Adipose tissue (tissue), 3 donors: ENCODE measurements at places on chromosomes 12 and 14. TPM values are rescaled to one million over a fixed set of nuclear protein-coding genes. Genes with fewer than 3 reads are reported as not detected.

The KRT75 gene
- 0.11 TPM for polyA plus RNA-seq

The RDH12 gene
- polyA plus RNA-seq: 1.3 TPM

The NGB gene
- polyA plus RNA-seq: 0.14 TPM

The BDKRB1 gene
- polyA plus RNA-seq: 18.1 TPM

The ST8SIA1 gene
- polyA plus RNA-seq: 0.10 TPM

The LTBR gene
- 132 TPM for polyA plus RNA-seq

The HOXC9 gene
- polyA plus RNA-seq: 0.28 TPM
